CD8-positive, alpha-beta memory T cell (primary cell): ENCODE measurements at places on chromosomes 5 and 9. TPM values are rescaled to one million over a fixed set of nuclear protein-coding genes. Genes with fewer than 3 reads are reported as not detected.

Gene RALGDS
- 67.8 TPM for total RNA-seq

Gene PCDHA13
- total RNA-seq = not detected

Gene CDH12
- total RNA-seq = not detected

Gene KLF9
- total RNA-seq = 19.2 TPM

Gene CEL
- 1.2 TPM for total RNA-seq
